ENCODE measurements at places on chromosomes 1 and 21.

GRCh38 chr1:54375712-54376429 is 30.3 kb downstream of the SSBP3 start:
- no peak for DNase-seq

DNA sequence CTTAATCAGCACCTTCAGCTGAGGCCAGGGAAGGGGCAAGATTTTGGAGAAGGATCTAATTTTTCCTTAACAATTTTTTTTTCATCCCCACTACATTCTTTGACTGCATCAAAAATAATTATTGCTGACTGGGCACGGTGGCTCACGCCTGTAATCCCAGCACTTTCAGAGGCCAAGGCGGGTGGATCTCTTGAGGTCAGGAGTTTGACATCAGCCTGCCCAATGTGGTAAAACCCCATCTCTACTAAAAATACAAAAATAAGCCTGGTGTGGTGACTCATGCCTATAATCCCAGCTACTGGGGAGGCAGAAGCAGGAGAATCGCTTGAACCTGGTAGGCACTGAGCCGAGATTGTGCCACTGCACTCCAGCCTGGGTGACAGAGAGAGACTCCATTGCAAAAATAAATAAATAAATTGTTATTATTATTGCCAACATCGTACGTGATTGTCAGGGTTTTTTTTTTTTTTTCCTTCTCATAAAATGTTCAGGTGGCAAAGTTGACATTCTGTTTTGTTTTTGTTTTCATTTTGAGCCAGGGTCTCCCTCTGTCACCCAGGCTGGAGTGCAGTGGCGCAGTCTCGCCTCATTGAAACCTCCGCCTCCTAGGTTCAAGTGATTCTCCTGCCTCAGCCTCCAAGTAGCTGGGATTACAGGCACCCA is 37.3 kb upstream of the MORC3 start:
- no peak for DNase-seq

DNA sequence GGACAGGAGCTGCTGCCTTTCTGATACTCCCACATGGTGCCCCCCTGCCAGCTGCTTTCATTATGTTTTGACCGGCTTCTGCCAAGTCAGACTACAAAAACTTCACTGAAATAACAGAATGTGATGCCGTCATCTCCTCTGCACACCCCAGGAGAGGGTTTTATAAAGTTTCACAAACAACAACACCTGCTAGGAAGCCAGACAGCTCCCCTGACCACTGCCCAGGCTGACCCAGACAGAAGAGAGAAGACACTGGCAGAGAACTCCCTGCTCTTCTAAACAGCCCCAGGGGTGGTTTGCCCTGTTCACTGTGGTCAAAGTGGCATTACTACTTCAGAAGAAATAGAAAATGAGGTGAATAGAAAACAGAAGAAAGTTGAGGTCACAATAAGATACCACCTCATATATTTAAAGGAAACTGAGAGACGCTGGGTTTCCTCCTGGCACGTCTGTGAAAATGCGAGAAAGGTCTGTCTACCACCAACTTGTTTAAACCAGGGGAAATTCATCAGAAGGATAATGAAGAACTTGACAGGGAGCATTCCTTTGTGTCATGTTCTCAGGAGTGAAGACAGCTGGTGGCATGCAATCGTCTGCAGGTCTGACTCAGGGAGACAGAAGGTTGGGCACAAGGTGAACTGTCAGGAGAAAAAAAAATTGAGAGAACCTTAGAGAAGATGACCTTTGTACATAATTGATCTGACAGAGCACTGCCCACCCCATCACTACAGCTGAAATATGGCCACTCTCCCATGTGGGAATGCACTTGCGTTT is 119.0 kb upstream of the NFIA start:
- no peak for DNase-seq

DNA sequence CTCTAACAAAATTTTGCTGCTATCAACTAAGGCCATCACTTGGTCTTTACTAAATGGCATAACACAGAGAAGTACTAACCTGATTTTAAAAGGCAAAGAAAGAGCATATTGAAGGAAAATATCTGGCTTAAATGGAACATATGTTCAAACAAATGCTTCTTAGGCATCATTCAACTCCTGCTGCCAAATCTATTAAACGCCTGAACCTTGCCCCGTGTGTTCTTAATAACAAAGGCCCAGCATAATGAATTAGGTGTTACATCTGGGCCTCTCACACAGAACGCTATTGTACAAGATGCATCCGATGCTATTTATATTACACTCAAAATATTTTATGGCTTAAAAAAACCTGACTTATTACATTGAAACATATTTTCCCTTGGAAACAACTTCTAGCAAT is 48.4 kb downstream of the B3GALNT2 start:
- no peak for DNase-seq

GRCh38 chr1:10628685-10629084 is 153.9 kb downstream of the PEX14 start:
- DNase-seq: no peak

DNA sequence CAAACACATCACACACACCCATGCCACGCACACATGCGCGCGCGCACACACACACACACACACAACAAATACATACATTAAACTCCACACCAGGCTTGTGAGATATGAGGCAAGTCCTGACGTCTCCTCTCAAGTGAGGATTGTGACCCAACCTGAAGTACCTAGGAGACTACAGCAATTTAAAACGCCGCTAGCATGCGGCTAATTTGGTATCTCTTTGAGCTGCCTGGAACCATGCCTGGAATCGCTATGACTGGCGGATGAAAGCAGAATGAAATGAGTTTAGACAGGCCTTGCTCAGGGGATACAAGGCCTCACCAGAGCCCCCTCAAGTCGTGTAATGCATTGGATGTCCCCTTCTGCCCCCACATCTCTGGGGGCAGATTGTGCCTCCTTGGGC is 1.6 kb upstream of the RAB7B start:
- DNase-seq: no peak

DNA sequence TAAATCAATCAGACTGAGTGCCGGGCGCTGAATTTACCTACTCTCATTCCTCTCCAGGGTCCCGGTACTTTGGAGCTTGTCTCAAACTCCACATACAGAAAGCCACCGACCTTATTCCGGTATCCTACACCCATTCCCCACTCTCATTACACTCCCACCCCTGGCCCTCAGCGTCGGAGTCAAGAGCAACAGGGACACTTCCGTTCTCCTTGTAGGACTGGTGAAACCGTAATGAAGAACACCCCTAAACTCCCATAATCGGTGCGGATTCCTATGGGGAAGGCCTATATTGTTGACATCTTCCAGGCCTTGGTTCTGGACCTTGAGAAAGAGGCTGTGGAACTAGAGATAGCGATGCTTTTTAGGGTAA is 798 bp downstream of the ZBED6 start:
- DNase-seq: no peak

DNA sequence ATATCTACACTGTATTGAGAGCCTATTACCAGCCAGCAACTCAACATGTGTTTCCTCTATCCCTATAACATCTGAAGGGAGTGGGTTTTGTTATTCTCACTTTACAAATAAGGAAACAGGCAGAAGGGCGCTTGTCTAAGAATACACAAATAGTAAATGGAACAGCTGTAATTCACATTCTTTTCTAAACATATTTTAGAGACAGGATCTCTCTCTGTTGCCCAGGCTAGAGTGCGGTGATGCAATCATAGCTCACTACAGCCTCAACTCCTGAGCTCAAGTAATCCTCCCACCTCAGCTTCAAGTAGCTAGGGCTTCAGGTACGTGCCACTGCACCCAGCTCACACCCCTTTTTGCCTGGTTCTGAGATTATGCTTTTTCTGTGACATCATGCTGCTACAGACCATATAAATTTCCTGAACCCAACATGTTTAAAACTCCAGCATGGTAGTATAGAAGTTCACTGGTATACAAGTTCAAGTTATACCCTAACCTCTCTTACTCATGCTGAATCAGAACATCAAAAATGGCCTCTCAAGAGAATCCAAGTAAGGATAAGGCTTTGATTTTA is 8.6 kb upstream of the TACSTD2 start:
- no peak for DNase-seq

DNA sequence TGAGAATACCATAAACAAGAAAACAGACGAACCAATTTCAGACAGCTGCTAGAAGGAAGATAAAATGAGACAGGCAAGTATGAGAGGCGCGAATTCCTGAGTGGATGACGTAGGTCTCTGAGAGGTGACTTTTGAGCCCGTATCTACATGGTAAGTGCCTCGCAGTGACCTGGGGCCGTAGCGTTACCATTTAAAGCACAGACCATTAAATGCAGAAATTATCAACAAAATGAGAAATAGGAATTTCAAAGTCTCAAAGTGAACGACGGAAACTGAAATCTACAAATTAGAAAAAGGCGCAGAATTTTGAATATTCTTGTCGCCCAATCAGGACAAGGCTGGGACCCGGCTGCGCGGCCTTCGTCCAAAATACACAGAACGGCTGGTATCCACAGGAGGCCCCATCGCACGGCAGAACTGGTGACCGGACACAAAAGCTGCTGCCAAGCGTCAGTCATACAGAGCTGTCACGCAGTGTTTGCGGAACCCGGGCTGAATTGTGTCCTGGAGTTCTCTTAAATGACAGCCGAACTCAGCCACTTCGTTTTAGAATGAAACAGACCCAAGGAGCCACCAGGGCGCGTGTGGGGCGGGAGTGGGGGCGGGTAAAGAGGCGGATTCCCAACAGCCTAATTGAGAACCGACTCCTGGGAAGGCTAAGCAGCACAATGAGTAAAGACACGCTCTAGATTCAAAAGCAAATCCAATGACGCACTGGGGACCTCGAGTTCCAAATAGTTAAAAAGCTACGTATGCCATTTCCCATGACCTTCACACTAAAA is 13.8 kb upstream of the BOLA1 start:
- DNase-seq: peak; percentile 44

DNA sequence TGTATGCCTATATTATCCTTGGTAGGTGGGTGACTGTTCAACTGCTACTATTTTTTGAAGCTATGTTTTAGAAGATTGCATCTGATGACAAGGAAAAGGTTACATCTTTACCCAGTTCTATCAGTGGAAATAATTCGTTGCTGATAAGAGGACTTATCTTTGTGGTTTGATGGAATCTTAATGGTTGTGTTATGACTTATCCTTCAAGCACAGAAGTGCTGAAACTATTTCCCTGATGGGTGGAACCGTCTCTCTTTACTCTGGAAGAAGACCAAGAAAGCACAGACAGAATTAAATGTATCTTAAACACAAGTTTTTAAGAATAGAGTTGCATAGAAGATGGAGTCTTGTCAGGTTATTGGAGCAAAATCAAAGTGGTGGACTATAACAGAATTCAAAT is 437.7 kb upstream of the KAZN start:
- no peak for DNase-seq

DNA sequence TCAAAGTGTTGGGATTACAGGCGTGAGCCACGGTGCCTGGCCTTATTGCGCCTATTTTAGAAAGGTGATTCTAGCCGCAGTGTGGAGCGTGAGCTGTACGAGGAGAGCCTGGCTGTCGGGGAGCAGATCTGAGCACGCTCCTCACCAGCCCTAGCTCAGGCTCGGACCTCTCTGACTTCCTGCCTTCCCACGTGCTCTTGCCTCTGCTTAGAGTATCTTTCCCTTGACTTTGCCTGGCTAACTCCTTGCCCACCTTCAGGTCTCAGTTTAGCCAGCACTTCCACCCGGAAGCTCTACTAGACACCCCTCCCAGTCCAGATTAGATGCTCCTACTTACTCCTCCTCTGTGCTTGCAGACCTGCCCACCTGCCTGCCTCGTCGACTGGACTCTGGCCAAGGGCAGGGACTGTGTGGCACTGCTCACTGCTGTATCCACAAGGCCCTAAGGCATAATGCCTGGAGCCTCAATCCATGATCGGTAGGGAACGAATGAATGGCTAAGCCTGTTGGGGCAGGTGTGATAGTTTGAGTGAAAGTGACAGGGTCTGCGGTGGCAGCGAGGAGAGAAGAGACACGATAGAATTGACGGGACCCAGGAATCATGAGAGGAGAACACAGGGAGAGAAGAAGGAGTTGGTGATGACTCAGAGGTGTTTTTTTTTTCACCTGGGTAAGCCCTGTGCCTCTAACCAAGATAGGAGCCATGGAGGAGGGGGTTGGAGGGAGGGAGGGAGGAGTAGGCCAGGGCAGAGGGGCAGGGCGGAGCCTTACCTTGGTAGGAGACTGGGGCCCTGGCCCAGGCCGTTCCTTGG is 28.1 kb upstream of the WASF2 start:
- no peak for DNase-seq

DNA sequence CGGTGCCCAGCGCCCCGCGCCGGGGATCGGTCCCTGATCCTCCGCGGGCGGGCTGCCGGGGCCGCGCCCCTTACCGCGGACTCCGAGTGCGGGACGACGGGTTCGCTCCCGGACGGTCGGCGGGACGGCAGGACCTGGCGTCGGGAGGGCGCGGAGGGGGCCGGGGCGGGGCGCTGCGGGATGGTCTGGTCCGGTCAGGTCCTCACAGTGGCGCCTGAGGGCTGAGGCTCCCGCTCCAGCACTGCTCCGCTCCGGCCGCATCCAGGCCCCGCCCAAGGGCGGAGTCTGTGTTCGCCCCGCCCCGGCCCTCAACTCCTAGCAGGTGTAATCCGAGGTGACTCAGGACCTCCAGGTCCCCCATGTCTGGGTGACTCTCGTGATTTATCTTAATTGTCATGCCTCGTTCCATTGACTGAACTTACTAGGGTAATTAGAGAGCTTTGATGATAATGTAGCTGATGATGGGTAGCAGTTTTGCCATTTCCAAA is at the start of gene RAB3B:
Gene RAB3B, minus strand, starts transcription at position 223 of the 488 bp plus-strand sequence. CDS start 13,583 bp downstream, outside the sequence.
- DNase-seq: peak; percentile 56

- no peak for DNase-seq
These were observed 51.2 kb downstream of the LRRN2 start for GRCh38 chr1:204634260-204634910.

GRCh38 chr1:19435851-19436455 is 49.4 kb downstream of the CAPZB start:
- DNase-seq: no peak

GRCh38 chr1:110951161-110951560 is 12.6 kb downstream of the LRIF1 start:
- no peak for DNase-seq

- no peak for DNase-seq
These were observed 11.4 kb downstream of the SMAP2 start for GRCh38 chr1:40384887-40385286.

GRCh38 chr1:45385302-45385701 is 45.1 kb upstream of the MUTYH start:
- DNase-seq: no peak

DNA sequence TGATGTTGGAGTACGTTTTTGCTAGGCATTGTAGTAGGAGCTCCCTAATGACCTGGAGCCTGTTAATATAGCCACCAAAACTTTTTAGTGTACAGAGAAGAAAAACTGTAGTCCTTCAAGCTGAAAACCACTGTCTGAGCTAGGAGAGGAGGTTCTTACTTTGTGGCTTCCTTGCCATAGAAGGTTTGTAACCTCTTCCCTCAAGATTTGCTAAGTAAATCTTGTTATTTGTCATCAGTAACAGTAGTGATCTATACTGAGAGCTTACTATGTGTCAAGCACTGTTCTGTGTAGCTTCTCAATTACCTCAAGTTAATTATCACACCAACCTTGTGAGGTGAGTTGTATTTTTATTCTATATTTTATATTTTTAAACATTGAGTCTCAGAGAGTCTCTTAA is 21.2 kb upstream of the LRRC8C start:
- DNase-seq: no peak

- DNase-seq: no peak
These were observed 19.8 kb downstream of the SH3BP5L start for GRCh38 chr1:248805876-248806275.

- no peak for DNase-seq
These were observed 66.3 kb upstream of the DIRAS3 start for GRCh38 chr1:68116643-68117235.
